ENCODE measurements at places on chromosomes 3 and 15.

GRCh38 chr3:12948371-12948770, 107.0 kb upstream of the RPL32 start:
- no peak for DNase-seq

DNA sequence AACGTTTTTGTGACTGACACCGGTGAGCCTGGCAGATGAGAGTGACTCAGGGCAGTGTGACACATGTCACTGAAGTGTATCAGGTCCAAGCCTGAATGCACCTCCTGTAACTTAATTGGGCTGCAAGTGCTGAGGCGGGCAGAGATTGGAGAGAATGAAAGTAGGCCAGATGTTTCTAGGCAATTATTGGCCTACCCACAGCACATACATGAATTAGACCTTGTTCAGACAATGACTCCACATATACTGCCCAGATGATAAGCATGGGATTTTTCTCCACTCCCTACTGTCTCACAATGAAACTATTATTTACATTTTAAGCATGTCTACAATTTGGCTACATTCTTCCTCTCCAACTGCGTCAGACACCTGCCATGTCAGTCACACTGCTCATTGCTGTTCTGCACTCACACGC, 187.3 kb upstream of the ZNF385D start:
- no peak for DNase-seq

GRCh38 chr15:72758182-72758581, 25.4 kb downstream of the ADPGK start:
- no peak for DNase-seq

GRCh38 chr3:159169828-159170227, 368.0 kb downstream of the MFSD1 start:
- no peak for DNase-seq

- DNase-seq = no peak
These were observed 40.4 kb upstream of the SKOR1 start for GRCh38 chr15:67784856-67785430.
